COR-L47 (cell line): ENCODE measurements at places on chromosomes 4 and X.

GRCh38 chrX:51853251-51853650 lies 40.2 kb upstream of the MAGED1 start:
- DNase-seq = no peak

GRCh38 chr4:126965877-126966276 lies 666.9 kb upstream of the INTU start:
- DNase-seq = no peak

DNA sequence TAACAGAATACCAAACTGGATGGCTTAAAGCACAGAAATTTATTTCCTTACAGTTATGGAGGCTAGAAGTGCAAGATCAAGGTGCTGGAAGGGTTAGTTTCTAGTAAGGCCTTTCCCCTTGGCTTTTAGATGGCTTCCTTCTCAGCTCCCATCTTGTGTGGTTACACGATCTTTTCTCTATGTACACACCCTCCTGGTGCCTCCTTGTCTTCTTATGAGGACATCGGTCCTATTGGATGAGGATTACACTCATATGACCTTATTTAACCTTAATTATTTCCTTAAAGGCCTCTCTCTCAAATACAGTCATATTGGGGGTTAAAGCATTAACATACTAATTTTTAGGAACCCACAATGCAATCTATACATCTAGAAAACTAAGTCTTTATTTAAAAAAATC lies 787.9 kb upstream of the GALNTL6 start:
- no peak for DNase-seq

DNA sequence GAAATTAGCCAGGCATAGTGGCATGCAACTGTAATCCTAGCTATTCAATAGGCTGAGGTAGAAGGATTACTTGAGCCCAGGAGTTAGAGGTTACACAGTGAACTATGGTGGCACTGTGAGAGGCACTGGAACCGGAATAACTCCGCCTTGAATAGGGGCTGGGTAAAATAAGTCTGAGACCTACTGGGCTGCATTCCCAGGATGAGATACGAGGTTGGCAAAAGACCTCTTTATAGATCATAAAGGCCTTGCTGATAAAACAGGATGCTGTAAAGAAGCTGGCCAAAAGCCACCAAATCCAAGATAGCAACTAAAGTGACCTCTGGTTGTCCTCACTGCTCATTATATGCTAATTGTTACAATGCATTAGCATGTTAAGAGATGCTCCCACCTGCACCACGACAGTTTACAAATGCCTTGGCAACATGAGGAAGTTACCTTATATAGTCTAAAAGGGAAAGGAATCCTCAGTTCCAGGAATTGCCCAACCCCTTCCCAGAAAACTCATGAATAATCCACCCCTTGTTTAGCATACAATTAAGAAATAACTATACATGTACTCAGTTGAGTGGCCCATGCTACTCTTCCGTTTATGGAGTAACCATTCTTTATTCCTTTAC lies 88.6 kb downstream of the CENPC start:
- DNase-seq = no peak

GRCh38 chr4:183591301-183591700 lies 67.7 kb downstream of the RWDD4 start:
- no peak for DNase-seq

- DNase-seq = no peak
These were observed 325.0 kb upstream of the HAND2 start for GRCh38 chr4:173855015-173855414.

GRCh38 chr4:80276931-80277330 lies 10.5 kb downstream of the FGF5 start:
- no peak for DNase-seq

- DNase-seq = no peak
These were observed 5.2 kb upstream of the AFF2 start for GRCh38 chrX:148495176-148495575.

GRCh38 chrX:19566359-19567222 lies 51.3 kb upstream of the MAP3K15 start:
- no peak for DNase-seq

GRCh38 chrX:47831788-47832187 lies 4.9 kb upstream of the ZNF81 start:
- peak; percentile 2 for DNase-seq

DNA sequence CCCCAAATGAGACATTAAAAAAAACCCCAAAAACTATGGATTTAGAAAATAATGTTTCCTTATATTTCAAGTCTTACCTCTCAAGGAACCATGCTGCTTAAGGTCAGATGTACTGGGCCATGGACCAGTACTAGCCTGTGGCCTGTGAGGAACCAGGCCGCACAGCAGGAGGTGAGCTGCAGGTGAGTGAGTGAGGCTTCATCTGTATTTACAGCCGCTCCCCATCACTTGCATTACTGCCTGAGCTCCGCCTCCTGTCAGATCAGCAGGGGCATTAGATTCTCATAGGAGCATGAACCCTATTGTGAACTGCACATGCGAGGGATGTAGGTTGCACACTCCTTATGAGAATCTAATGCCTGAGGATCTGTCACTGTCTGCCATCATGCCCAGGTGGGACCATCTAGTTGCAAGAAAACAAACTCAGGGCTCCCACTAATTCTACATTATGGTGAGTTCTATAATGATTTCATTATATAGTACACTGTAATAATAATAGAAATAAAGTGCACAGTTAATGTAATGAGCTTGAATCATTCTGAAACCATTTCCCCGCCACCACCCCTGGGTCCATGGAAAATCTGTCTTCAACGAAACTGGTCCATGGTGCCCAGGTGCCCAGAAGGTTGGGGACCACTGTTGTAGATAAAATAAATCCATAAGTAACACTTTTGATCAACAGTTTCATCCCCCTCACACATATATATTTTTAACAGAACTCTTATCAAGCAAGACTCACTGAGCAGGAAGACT lies 105.3 kb upstream of the CBR4 start:
- no peak for DNase-seq

DNA sequence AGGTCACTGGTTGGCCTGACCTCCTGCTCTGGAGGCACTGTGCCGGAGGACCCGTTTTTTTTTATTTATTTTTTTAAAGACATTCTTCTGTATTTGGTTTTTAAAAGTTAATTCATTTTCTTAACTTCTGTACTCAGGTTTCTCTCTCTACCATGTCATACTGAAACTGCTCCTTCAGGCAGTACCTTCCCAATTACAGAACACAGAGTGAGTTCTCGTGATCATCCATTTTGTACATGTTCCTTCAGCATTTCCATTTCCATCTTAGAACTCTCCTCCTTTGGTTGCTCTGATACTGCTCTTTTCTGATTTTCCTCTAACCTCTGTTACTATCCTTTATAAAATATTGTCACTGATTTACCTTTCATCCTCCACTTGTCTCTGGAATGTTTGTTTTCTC lies 17.9 kb downstream of the UBE2K start:
- DNase-seq = no peak

- no peak for DNase-seq
These were observed 591 bp upstream of the TSPAN7 start for GRCh38 chrX:38560776-38561125.

GRCh38 chr4:24495388-24495787 lies 89.0 kb downstream of the DHX15 start:
- no peak for DNase-seq

DNA sequence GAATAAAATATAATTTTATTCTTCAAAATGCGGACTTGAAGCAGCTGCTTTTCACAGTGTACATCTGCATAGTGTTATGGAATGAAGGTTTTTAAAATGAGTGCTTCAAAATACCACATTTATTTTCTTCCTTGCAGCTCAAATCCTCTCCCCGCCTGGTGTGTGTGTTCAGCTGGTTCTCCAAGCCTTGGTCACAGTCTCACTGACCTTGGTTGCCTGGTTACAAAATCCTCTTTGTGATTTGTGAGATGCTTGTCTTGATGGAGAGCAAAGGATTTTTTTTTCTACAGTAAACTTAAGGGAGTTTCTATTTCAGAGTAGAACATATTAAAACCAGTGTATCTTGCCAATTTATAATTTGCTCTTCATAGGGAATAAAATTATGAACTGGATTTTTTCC lies 139.2 kb downstream of the PCDH18 start:
- peak; percentile 72 for DNase-seq

- DNase-seq = no peak
These were observed 49.6 kb downstream of the CHRDL1 start for GRCh38 chrX:110746014-110746413.

GRCh38 chr4:107972605-107973004 lies 17.1 kb upstream of the HADH start:
- DNase-seq = no peak

GRCh38 chr4:162852642-162853041 lies 314.0 kb downstream of the NAF1 start:
- DNase-seq = no peak

GRCh38 chrX:20265726-20266681 lies 705 bp downstream of the RPS6KA3 start:
- DNase-seq = peak; percentile 27

- DNase-seq = no peak
These were observed 16.3 kb upstream of the NEUROG2 start for GRCh38 chr4:112532267-112532666.

DNA sequence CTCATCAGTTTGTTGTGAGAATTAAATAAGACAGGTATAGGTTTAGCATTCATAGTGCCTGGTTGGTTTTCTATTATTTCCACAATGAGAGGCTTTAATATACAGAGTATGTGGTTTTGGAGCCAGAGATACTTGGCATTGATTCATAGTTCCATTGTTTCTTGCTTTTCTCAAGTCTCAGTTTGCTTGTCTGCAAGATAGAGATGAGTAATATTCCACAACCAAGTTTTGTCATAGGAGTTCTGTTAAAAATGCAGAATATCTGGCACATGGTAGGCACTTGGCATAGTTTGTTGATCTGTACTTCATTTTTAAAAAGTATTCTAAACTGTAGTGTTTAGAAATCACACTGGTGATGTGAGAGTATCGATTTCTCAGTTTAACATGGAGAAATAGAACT lies 37.5 kb upstream of the EDA2R start:
- DNase-seq = no peak

- DNase-seq = no peak
These were observed 18.4 kb downstream of the KLHL34 start for GRCh38 chrX:21639775-21640174.

- DNase-seq = no peak
These were observed 421.5 kb upstream of the EPHA5 start for GRCh38 chr4:66091786-66092185.

DNA sequence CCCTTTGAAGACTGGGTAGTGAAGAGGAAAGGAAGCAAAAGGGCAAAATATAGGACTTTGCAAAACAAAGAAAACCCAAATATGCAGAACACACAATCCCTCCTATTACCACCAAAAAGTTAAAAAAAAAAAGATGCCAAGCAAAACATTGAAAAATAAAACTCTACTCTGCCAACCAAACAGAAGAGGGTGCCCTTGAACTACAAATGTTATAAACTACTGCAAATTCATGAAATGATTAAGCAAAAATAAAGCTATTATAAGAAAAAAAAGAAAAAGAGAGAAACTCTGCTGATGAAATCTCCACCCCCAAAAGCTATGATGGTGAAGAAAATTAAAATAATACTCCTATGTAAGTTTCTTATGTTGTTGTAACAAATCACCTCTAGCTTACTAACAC lies 168.5 kb upstream of the STK26 start:
- no peak for DNase-seq

GRCh38 chr4:123043793-123044425 lies 121.5 kb upstream of the NUDT6 start:
- no peak for DNase-seq

DNA sequence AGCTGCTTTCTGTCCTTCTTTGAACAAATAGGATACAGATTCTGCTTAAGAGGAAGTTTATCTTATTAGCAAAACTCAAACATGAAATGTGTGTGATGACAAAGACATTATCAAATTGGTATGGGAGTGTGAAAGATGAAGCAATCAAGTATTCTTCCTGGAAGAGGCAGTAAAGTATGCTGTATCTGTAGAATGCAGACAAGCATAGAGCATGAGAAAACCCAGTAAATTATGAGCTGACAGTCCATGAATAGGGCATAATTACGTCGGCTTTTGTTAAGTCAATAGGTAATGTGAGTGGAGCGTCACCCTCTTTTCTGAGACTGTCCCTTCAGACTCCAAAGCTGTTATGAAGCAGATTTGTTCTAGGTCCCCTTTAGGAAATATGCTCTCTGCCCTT lies 458.6 kb upstream of the NWD2 start:
- DNase-seq = peak; percentile 59

GRCh38 chr4:184459413-184459812 lies 14.9 kb downstream of the IRF2 start:
- DNase-seq = no peak

DNA sequence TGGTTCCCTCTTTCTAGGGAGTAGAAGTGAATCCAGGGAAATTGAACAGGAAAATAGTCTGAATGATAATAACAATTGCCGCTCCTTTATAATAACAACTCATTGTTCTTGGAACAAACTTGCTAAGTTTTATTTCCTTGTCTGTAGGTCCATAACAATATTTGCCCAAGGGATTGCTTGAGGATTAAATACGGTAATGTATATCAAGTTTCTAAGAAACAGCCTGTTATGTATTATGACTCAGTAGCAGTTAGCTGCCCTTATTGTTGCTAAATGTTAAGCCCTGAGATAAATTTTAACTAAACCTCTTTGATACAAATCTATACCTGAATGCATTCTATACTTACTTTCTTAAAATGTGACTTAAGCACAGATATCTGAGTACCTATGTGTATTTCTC lies 215.9 kb upstream of the AADAT start:
- no peak for DNase-seq

DNA sequence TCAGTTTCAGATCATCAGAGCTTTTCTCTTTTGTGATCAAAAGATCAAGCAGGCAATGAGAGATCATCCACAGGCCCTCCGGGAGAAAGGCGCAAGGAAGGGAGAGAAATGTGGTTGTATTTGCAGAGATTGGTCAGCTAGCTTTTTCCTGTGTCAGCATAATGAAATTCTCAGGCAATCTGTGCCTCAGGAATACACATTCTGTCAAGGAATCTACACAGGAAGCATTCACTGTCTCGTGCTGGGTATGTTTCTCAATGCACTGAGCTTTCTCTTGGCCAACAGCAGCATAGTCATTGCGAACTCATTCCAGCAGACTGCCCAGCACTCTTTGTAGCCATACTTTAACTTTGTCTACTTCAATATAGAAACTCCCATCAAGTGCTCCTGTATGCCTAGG lies 413.7 kb downstream of the PPP3CA start:
- no peak for DNase-seq

- DNase-seq = peak; percentile 1
These were observed 54.5 kb downstream of the CHM start for GRCh38 chrX:85992811-85993229.

DNA sequence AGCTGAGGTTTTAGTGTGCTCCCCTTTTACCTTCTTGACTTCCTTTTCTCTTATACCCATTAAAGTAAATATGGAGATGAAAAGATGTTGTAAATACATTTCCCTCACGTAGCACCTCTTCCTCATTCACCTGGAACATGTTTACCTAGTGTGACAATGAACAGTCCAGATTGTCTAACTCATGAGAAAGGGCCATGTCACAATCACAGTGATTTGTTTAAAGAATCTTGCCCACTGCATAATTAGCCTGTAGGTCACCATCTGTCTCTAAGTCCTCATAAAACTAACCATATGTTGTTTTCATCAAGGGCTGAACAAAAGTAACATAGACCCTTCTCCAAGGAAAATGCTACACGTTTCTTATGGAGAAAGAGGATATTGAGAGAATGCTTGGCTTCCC lies 85.7 kb downstream of the TSPAN5 start:
- DNase-seq = peak; percentile 10
